ENCODE measurements at places on chromosomes 11 and 22. TPM values are rescaled to one million over a fixed set of nuclear protein-coding genes. Genes with fewer than 3 reads are reported as not detected.
A peak's percentile ranks its signal among the peaks of the same experiment; 100 is the strongest.

- no peak for DNase-seq
Measured at GRCh38 chr11:80280737-80281136, 839.9 kb upstream of the TENM4 start.

DNA sequence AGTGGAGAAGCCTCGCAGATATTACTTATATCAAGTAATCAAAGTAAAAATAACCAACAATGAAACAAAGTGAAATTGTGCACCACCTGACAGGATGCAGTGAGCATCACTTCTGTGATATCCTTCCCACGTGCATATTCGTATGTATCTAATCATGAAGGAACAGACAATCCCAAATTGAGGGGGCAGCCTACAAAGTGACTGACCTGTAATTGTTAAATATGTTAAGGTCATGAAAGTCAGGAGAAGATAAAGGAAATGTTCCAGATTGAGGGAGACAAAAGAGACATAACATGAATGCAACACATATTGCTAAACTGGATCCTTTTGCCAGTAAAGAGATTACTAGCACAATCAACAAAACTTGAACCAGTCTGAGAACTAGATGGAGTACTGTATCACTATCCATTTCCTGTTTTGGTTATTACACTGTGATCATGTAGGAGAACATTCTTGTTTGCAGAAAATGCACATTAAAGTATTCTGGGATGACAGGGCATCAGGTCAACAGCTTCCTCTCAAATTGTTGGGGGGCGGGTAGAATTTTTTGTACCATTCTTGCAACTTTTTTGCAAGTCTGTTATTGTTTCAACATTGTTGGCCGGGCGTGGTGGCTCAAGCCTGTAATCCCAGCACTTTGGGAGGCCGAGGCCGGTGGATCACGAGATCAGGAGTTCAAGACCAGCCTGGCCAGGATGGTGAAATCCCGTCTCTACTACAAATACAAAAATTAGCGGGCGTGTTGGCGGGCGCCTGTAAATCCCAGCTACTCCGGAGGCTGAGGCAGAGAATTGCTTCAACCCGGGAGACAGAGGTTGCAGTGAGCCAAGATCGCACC lies 2.0 kb downstream of the SBF2 start:
- DNase-seq, result no peak

- DNase-seq, result no peak
Measured at GRCh38 chr22:28589102-28589750, 90.4 kb downstream of the TTC28 start.

- no peak for DNase-seq
Measured at GRCh38 chr11:121358760-121359159, 66.2 kb downstream of the SC5D start.

DNA sequence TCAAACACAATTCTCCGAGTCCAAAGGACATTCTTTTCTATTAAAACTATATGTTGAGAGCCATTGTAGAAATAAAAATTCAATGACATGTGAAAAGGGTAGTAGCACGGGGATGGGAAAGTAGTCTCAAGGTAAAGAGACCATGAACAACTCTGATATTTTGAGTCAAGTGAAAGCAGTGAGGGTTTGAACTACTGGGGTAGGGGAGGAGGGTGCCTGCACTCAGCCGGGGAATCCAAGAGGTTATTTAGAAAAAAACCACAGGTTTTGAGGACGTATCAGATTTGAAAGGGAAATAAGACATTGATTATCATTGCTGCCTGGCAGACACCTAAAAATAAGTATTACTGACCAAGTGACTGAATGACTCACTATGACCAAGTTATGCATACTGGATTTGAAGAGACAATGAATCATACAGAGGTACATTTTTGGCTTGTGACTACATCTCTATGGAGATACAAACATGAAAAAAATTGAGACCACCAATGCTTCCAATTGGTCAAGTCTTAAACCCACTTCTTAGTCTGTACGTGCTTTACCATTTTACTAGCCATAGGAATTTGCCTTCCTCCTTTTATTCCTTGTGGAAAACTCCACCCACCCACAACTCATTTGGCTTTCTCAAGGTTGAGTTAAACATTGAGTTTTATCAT lies 2.2 kb upstream of the OR52H1 start:
- no peak for DNase-seq

- DNase-seq, result no peak
Measured at GRCh38 chr22:30020511-30020910, 59.8 kb upstream of the HORMAD2 start.

UFD1 gene
- total RNA-seq, result 78.6 TPM

- no peak for DNase-seq
Measured at GRCh38 chr22:21690401-21690801, 24.6 kb downstream of the PPIL2 start.

- peak; percentile 60 for DNase-seq
Measured at GRCh38 chr11:75351791-75352587, 528 bp upstream of the ARRB1 start.

DNA sequence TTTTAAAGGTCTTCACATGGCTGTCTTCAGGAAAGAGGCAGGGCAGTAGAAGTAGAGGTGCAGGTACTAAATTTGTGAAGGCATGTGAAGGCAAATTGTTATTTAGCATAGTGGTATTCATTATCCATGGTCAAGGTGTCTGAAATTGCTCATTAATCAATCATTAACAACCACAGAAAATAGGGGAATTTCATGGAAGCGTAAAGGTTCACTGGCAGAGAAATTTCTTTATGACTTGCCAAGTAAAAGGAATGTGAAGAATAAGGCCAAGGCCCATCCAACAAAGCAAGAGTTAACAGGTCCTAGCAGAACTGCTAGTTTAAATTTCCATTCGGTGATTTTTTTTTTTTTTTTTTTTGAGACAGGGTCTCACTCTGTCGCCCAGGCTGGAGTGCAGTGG lies 59.0 kb downstream of the RSF1 start:
- DNase-seq, result no peak

DNA sequence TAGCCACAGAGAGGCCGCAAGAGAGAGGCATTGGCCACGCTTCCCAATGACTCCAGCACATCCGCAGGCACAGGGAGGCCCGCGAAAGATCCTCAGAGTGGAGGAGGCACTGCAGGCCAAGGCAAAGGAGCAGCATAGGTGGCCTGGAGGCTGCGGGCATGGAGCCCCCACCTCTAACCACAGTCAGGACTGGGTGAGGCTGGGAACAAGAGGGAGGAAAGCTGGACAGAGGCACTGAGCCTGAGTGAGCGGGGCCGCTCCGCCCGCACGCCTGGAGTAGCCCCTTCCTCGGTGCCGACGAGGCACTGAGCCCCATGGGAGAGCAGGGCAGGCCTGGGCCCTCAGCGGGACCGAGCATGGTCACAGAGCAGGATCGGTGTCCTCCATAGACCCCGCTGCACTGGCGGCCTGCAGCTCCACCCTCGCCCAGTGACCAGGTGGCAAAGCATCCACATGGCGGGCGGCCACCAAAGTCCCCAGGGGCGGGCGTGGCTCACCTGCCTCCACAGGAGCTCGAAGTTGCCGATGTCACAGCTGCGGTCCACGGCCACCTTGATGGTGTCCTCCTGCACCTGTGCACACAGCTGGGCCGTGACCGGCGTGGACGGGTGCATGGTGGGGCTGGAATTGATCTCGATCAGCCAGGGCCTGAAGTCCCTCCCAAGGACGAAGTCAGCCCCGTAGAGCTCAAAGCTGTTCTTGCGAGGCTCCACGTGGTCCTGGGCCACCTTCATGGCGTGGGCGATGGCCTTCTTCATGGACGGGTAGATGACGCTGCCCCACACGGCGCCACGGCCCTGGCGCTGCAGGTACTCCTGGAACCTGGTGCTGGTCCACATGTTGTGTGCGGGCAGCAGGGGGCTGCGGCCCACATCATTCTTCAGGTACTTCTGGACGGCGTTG lies 18.9 kb upstream of the IL17REL start:
- DNase-seq, result no peak

- DNase-seq, result no peak
Measured at GRCh38 chr11:8049084-8049483, 31.9 kb upstream of the TUB start.

- no peak for DNase-seq
Measured at GRCh38 chr11:26599425-26599824, 27.4 kb upstream of the MUC15 start.

LRRC75B gene
- 2.0 TPM for total RNA-seq

TRAF6 gene
- 10.1 TPM for total RNA-seq

PSMD13 gene
- 133 TPM for total RNA-seq

DNA sequence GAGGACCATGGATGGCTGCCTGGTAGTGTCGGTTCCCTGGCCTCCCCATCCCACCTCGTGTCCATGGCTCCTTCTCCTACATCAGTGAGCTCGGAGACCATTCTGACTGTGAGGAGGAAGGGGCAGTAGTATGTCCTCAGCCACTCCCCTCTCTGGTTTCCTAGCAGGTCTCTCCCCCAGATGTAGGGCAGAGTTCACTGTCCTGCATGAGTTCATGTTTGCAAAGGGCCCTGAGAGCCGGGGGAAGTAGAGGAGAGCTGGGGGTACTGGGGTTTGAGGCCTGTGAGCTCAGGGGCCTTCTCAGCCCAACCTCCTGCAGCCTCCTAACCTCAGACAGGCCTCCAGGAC lies 18.4 kb upstream of the ST3GAL4 start:
- DNase-seq, result no peak

FERMT3 gene
- total RNA-seq, result 164 TPM

All from activated T-cell treated with anti-CD3 and anti-CD28 coated beads, Interleukin-2, amount 50 U/mL, for 72 hours (primary cell).